ENCODE measurements at places on chromosomes 13 and 19. TPM values are rescaled to one million over a fixed set of nuclear protein-coding genes. Genes with fewer than 3 reads are reported as not detected.

The TPRX1 gene
- polyA plus RNA-seq, result not detected

The SSBP4 gene
- polyA plus RNA-seq, result 2.9 TPM

The PALM gene
- 0.99 TPM for polyA plus RNA-seq

The DOCK6 gene
- polyA plus RNA-seq, result not detected

The CPT1C gene
- 90.8 TPM for polyA plus RNA-seq

The FFAR2 gene
- not detected for polyA plus RNA-seq

The PTGER1 gene
- polyA plus RNA-seq, result not detected

The PSG6 gene
- 0.42 TPM for polyA plus RNA-seq

The TMC4 gene
- not detected for polyA plus RNA-seq

The ARHGEF18 gene
- polyA plus RNA-seq, result 6.1 TPM

The COX6B2 gene
- polyA plus RNA-seq, result not detected

The WASF3 gene
- 126 TPM for polyA plus RNA-seq

The C1QTNF9B gene
- polyA plus RNA-seq, result 0.36 TPM

The SF3A2 gene
- polyA plus RNA-seq, result 0.43 TPM

The PSG1 gene
- polyA plus RNA-seq, result 0.67 TPM

The KLK3 gene
- not detected for polyA plus RNA-seq

The CNFN gene
- 10.5 TPM for polyA plus RNA-seq

The SIGLEC5 gene
- polyA plus RNA-seq, result not detected

The PALM3 gene
- polyA plus RNA-seq, result 0.13 TPM

The GRK1 gene
- not detected for polyA plus RNA-seq

The IZUMO2 gene
- 1.0 TPM for polyA plus RNA-seq

The LIG1 gene
- 1.4 TPM for polyA plus RNA-seq

The SULT2A1 gene
- not detected for polyA plus RNA-seq

The FGF21 gene
- not detected for polyA plus RNA-seq

The GDF15 gene
- polyA plus RNA-seq, result not detected

The MYADM gene
- 13.6 TPM for polyA plus RNA-seq

The CYP4F2 gene
- not detected for polyA plus RNA-seq

The CNMD gene
- not detected for polyA plus RNA-seq

The P2RY11 gene
- not detected for polyA plus RNA-seq

The CEACAM19 gene
- polyA plus RNA-seq, result not detected

The SIGLEC8 gene
- polyA plus RNA-seq, result not detected

The SHISA2 gene
- polyA plus RNA-seq, result 19.1 TPM

The PLVAP gene
- polyA plus RNA-seq, result not detected

The RNF225 gene
- not detected for polyA plus RNA-seq

The ZNF628 gene
- not detected for polyA plus RNA-seq

The FFAR3 gene
- not detected for polyA plus RNA-seq

The STOML3 gene
- not detected for polyA plus RNA-seq

The HSD17B14 gene
- 12.5 TPM for polyA plus RNA-seq

The ARRDC5 gene
- not detected for polyA plus RNA-seq

The AMER2 gene
- 15.7 TPM for polyA plus RNA-seq

The SPC24 gene
- polyA plus RNA-seq, result not detected

The IL12RB1 gene
- not detected for polyA plus RNA-seq

The PRKACA gene
- polyA plus RNA-seq, result 5.8 TPM

The PROZ gene
- polyA plus RNA-seq, result not detected

The ZNF793 gene
- 29.9 TPM for polyA plus RNA-seq
